GM23338 (cell line): ENCODE measurements at places on chromosomes 4 and X.

GRCh38 chr4:40055511-40055862, 1.2 kb upstream of the N4BP2 start:
- no peak for DNase-seq

DNA sequence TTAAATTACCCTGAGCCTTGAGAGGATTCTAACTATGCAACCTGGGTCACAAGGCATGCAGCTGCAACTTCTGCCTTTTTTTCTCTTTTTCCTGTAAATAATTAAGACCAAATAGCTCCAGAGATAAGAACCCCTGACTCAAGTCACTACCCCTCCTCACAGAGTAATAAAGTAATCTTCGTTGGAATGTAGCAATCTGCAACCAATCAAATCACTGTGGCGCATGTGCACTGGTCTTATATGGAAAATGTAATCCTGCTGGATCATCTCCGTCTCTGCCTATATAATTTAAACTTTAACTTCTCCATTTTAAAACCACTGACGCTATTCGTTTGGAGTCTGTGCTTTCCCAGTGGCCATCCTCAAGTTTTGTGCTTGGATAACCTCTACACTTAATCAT, 6.1 kb upstream of the EFHC2 start:
- DNase-seq = no peak

DNA sequence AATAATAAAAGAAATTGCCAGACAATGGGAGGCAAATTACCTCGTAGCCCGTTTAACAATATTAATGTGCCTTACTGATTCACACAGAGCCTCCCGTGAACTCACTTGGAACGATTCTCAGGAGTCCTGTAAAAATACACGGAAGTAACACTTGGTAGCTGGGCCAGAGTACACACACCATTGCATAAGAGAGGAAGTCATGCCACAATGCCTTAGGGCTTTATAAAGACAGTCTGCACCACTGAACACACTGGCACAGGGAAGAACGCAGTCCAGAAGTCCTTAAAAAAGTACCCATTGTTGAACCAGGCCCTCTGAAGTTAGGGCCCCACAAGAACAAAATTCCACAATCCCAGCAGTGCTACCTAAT, 15.1 kb downstream of the SLC2A9 start:
- DNase-seq = no peak

- DNase-seq = no peak
Measured at GRCh38 chr4:156238171-156238570, 284.5 kb upstream of the CTSO start.

DNA sequence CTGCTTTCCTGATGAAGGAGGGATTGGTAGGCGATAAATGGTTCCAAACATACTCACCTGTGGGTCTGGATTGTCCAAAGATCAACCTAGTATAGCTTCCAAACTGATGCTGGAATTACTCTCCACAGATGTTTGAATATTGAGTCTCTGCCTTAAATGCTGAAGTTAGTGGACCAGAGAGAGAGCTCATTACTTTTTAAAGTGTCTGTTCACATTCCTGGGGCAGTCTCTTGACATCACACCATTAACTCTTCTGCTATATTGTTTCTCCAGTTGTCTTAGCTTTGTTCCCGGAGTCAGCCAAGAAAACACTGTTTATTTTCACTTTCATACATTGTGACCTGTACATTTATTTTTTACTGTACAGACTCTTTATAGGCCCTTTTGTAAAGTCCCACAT, 35.4 kb downstream of the ARHGEF38 start:
- no peak for DNase-seq

- DNase-seq = no peak
Measured at GRCh38 chrX:23656684-23657083, 10.6 kb upstream of the PRDX4 start.

DNA sequence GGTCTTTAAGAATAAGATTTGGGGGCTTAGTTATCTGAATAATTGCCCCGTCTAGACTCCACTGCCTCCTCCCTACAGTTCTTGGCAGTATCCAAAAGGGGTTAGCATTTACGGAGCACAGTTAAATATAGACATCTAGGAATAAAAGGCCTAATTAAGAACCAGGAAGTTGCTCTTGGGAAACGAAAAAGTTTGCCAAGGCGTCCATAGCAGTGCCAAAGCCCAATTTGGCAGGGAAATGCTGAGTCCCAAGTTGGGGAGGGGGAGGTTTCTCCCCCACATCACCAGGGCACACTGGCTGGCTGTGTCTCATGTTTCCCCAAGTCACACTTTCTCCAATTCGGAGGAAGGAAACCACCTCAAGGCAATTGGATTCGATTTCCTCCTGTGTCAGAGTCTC, 338.7 kb downstream of the FBXW7 start:
- no peak for DNase-seq

- peak; percentile 55 for DNase-seq
Measured at GRCh38 chr4:29009908-29010307, 1710.3 kb upstream of the PCDH7 start.

DNA sequence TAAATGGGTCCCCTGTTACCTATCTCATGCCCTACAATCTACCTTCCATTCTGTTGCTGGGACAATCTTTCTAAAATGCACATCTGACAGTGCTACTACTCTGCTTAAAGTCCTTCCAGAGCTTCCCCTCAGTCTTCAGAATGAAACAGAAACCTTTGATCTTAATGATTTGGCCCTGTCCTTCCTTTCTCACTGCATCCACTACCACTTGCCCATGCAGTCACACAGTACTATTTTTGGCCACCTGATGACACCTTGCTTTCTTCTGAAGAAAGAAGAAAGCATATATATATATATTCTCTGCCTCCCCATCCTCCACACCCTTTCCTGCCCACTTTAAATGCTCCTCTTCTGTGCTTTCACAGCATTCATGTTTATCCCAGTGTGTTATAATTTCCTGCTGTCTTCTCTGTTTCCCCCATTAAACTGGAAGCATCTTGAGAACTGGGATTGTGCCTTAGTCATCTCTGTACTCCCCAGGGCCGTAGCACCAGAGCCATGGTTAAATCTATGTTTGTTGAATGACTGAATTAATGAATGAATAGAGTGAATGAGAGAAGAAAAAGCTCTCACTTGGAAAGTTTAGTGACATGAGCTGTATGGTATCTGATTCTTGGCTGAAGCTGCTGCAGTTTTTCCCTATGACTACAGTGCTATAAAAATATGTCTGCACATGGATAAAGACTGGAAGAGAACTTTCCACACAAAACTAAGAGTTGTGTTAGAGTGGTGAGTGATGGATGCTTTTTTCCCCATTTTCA, 56.2 kb downstream of the RTL9 start:
- DNase-seq = no peak

DNA sequence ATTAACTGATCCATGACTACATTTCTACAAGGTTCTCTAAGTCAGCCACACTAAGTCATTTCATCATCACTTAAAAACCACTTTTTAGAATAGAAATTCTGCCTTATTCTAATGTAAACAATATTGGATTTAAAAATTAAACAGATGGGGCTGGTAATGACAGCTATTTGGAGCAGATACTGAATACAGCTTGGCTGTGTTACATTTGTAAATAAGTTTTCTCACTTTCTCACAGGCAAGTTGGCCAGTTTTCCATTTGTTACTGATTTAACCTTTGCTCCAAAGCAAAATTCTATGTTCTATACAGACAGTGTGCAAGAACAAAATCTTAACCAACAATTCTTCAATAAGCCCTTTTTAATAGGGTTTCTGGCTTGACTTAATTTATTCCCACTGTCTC, 370.7 kb downstream of the GRIA2 start:
- DNase-seq = no peak

DNA sequence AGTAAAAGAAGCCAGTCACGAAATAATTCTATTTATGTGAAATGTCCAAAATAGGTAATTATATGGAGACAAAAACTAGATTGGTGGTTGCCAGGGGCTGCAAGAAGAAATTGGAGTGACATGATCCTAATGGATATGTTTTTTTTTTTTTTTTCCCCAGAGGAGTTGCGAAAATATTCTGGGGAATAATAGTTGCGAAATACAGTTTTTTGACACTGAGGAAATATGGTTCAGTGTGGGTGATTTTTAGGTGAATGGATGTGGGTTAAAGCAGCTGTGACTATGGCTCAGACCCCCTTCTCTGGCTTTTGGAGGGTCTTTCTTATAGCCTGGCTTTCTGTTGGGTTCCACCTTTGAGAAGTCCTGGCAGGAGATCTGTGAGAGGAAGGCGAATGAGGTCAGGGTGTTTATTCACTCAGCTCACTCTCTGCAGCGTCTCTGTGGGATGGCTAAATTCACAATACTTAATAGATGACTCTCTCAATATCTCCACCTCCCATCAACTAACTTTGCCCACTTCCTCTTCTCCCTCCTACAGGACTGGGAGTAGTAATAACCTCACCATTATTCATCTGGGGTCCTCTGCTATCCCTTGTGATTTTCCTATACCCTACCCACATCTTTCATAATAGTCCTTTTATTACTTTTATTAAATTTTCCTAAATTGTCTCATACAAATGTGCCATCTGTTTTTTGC, 15.3 kb upstream of the RAB9B start:
- DNase-seq = no peak

DNA sequence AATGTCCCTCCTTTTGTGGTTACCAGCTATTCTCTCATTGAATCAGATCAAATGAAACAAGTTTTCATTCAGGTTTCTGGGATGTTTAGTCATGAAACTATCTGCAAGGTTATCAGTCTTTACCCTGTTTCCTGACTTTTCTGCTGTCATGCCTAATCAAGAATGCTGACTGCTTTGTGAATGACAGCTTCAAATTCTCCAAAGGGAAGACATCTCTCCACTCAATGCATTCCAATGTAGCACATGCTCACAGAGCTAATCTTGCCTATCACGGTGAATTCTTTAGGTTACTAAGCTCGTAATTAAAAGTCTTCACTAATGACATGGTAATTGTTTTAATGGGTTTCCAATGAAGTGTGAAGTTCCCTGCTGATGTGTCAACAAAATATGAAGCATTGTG, 1068.5 kb downstream of the PCDH7 start:
- peak; percentile 3 for DNase-seq

GRCh38 chr4:89469930-89470375, 162.4 kb upstream of the GPRIN3 start:
- no peak for DNase-seq

GRCh38 chrX:7378406-7378805, 230.5 kb upstream of the PUDP start:
- no peak for DNase-seq

GRCh38 chrX:8845469-8845868, 44.3 kb upstream of the FAM9A start:
- DNase-seq = no peak

GRCh38 chr4:125244848-125245450, 69.8 kb upstream of the FAT4 start:
- peak; percentile 22 for DNase-seq

- DNase-seq = no peak
Measured at GRCh38 chr4:72761368-72762038, 192.5 kb upstream of the ADAMTS3 start.

DNA sequence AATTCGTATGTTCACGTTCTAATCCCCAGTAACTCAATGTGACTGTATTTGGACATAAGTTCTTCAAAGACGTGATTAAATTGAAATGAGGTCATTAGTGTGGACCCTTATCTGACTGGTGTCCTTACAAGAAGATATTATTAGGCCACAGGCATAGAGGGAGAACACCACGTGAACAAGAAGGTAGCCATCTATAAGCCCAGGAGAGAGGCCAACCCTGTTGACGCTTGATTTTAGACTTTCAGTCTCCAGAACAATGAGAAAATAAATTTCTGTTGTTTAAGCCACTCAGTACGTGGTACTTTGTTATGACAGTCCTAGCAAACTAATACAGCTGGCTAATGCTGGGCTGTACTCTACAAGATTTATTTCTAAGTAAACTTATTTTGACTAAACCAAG, 1.5 kb upstream of the EIF1AX start:
- no peak for DNase-seq

- no peak for DNase-seq
Measured at GRCh38 chr4:80295336-80295735, 28.9 kb downstream of the FGF5 start.

- no peak for DNase-seq
Measured at GRCh38 chrX:97234471-97235081, 350.9 kb downstream of the RPA4 start.

- no peak for DNase-seq
Measured at GRCh38 chr4:7026107-7026506, 17.1 kb upstream of the TADA2B start.

DNA sequence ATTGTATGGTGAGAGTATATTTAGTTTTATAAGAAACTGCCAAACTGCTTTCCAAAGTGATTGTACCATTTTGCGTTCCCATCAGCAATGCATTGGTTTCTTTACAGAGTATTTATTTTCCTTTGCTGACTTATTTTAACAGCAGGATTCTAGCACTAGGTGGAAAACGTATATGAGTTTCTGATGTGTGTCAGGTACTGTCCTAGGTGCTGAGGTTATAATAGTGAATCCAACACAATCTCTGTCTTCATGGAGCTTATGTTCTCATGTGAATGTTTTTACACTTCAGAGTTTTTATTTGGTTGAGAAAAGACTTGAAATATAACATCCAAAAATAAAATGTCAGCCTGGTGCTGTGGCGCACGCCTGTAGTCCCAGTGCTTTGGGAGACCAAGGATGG, 4.0 kb downstream of the REPS2 start:
- DNase-seq = no peak

GRCh38 chrX:143635915-143636314, at the start of gene SLITRK4:
Gene SLITRK4, minus strand, starts transcription at chrX:143636101. Its CDS starts 4,993 bp downstream, at chrX:143631108.
- peak; percentile 82 for DNase-seq

- peak; percentile 23 for DNase-seq
Measured at GRCh38 chr4:37381040-37381668, 136.6 kb downstream of the NWD2 start.

DNA sequence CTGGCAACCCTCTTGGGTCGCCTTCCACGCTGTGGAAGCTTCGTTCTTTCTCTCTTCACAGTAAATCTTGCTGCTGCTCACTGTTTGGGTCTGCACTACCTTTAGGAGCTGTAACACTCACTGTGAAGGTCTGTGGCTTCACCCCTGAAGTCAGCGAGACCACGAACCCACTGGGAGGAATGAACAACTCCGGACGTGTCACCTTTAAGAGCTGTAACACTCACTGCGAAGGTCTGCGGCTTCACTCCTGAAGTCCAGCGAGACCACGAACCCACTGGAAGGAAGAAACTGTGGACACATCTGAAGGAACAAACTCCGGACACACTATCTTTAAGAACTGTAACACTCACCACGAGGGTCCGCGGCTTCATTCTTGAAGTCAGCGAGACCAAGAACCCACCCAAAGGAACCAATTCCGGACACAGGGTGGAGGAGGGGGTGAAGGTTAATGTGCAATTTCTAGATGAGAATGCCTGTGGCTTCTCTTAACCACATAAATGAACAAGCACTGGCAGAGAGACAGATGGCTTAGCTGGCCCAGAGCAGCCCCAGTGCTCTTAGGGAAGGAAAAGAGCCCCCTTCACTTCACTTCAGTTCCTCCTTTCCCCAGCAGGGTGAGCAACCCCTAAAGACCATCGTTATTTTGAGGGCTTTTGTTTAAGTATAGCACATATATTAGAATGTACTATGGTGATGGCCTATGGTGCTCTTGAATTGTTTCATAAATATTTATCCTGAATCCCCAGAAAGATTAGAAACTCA, 73.0 kb downstream of the LUZP4 start:
- DNase-seq = peak; percentile 27

DNA sequence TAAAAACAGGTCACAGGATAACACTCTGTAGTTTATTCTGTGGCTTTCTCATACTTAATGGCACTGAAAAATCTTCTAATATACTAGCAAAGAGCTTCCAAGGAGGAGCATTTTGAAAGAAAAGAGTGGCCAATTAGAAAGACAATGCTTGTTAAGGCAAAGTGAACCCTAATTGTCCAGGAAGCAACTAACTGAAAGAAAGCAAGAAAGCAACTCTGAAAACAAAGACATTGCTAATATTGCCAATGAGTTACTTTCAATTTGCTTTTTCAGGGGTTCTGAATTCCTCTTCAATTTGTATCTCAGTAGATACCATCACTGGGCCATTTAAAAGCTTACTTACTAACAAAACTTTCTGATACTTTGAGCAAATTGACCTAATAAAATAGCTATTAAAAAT, 78.5 kb upstream of the MTNR1A start:
- peak; percentile 63 for DNase-seq
